HEK293T (cell line): ENCODE measurements at places on chromosomes 2 and 18.

DNA sequence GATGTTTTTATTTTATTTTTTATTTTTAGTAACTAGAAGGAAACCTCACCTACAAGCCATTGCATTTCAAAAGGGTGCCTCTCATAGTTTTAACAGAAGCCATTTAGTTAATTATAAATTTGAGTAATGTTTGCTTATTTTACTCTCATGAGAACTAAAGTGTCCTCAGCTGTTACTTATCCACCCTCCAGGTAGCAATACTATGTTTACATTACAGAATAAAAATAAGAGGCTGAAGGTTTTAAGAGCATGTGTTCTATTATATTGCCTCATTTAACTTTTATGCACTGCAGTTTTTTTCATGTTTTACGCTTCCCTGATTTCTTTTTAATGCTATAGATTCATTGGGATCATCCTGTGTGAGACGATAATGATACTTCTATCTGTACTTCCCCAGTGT lies 235.5 kb downstream of the THSD7B start:
- DNase-seq = no peak

- no peak for DNase-seq
These were observed 7.3 kb upstream of the UGP2 start for GRCh38 chr2:63834401-63834800.

DNA sequence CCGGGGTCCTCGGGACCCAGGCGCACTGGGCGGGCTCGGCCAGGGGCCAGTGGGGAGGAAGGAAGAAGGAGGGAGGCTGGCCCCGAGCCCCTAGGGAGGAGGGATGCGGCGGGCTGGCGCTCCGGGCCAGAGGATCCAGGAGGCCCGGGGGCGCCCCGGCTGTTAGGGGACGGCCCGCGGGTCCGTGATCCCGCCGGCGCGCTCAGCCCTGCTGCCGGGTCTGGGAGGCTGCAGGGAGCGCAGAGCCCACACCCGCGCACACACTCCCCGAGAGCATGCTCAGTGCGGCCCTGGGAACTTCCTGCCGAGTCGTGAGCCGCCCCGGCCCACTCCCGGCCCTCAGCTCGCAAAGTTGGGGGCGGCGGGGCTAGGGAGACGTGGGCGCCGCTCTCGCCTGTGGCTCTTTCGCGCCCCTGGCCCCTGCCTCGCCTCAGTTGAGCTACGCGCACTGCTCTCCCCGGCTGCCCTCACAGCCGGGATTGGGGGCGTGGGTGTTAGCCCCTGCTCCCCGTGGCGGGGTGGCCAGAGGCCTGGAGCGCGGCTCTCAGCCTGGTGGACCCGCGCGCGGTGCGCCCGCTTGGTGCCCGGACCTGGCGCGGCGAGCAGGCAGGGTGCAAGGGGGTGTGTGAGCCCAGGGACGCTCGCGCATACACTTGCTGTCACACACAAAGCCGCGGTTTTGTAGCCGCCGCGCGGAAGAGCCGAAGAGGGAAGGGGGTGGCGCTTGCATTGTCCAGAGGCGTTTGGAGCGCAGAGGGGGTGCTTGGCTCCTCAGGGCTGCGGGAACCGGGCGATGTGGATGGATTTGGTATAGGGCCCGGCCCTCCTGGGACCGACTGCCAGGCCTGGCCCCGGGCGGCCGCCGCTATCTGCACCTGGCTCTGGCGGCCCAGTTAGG lies 132.9 kb upstream of the MGAT5 start:
- peak; percentile 43 for DNase-seq

- DNase-seq = no peak
These were observed 213.5 kb upstream of the ACVR2A start for GRCh38 chr2:147631294-147631693.

GRCh38 chr2:22198381-22199283 lies 1074.9 kb downstream of the TDRD15 start:
- no peak for DNase-seq

GRCh38 chr2:6941299-6942046 lies 24.3 kb downstream of the RNF144A start:
- no peak for DNase-seq
